A549 treated with RU486 at 1 μM for 4 hours (cell line): ENCODE measurements at places on chromosomes 16 and 17. TPM values are rescaled to one million over a fixed set of nuclear protein-coding genes. Genes with fewer than 3 reads are reported as not detected.

The MVD gene
- total RNA-seq: 19.8 to 25.9 TPM (median 20.2 TPM) in 5 replicates

The MT1B gene
- not detected in 5 replicates for total RNA-seq

The CNTD1 gene
- total RNA-seq: not detected in 5 replicates

The TMIGD1 gene
- total RNA-seq: not detected in 5 replicates

The GPT2 gene
- total RNA-seq: 10.1 to 15.4 TPM (median 13.7 TPM) in 5 replicates

The KLHL10 gene
- 0.08 to 0.09 TPM (median 0.08 TPM) in 3 of 5 replicates, not detected in the others for total RNA-seq

The TEX19 gene
- 0.17 to 0.61 TPM (median 0.43 TPM) in 5 replicates for total RNA-seq

The TTYH2 gene
- 1.5 to 2.0 TPM (median 1.9 TPM) in 5 replicates for total RNA-seq

The PMFBP1 gene
- total RNA-seq: 0.05 to 0.14 TPM (median 0.13 TPM) in 3 of 5 replicates, not detected in the others

The CCNF gene
- 20.4 to 25.0 TPM (median 23.0 TPM) in 5 replicates for total RNA-seq

The USP32 gene
- total RNA-seq: 31.7 to 35.2 TPM (median 32.2 TPM) in 5 replicates
